Stimulated activated CD4-positive, alpha-beta T cell treated with anti-CD3 and anti-CD28 coated beads, Interleukin-4, amount 100 ng/mL, for 24 hours (primary cell): ENCODE measurements at places on chromosomes 1 and 21.

- no peak for DNase-seq
Observed at GRCh38 chr1:243354511-243355153, 98.8 kb downstream of the SDCCAG8 start.

DNA sequence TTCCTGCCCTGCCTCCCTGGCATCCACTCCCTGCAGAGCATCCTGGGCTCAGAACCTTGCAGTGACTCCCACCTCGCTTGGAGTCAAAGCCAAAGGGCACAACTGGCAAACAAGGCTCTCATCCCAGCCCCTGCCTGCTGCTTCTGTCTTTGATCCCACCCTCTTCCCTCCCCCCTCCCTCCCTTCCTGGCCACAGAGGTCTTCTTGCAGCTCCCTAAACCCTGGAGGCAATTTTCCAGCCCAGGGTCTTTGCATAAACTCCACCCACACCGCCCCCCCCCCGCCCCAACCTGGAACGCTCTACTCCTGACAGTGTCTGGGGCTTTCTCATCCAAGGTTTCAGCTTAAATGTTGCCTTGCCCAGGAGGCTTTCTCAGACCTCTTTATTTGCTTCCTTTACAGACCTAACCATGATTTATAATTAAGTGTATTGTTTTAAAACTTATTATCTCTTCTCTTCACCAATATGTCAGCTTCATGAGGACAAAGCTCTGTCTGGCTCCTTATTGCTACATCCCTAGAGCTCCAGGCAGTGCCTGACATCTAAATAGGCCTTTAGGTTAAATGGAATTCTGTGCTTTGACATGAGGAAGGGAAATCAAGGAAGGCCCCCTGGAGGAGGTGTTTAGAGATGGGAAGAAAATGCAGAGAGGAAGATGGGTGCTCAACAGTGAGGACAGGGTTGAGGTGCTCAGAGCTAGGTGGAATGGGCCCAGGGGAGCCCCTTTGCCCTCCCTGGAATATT lies 37.7 kb upstream of the PADI1 start:
- no peak for DNase-seq

GRCh38 chr1:93620841-93621210 lies 60.8 kb downstream of the BCAR3 start:
- DNase-seq, result no peak

DNA sequence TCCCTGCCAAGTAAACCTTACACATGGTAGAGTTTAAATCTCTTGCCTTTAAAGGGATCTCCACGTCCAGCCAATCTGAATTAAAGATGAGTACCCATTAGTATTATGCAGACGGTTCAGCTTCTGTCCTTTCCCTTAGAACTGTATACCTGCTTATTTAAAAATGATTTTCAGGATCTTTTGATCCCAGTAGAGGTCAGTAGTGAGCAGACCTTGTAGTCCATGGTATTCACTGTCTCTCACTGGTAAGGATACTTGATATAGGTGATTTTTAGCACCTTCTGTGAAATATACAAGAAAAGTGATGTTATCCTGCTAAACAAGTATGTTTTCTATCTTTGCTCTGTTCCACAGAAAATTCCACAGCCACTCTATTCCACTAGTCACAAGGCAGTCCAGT lies 1211.6 kb upstream of the ADGRL4 start:
- DNase-seq, result no peak

DNA sequence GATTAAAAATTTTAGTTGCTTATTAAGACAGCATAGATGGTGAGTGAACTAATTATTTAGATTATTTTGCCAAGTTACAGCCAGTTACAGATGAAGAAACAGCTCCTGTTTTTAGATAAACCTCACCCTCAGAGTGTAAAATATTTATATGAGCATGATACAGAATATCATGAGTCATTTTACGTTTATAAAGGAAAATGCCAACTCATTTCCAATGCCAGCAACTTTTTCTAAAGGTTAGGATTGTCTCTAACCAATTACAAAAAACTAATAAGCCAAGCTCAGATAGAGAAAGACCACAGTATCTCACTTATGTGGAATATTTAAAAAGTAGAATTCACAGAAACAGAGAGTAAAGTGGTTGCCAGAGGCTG lies 590.1 kb downstream of the LTN1 start:
- DNase-seq, result no peak

- peak; percentile 63 for DNase-seq
Observed at GRCh38 chr1:193479187-193479586, 292.8 kb upstream of the B3GALT2 start.

DNA sequence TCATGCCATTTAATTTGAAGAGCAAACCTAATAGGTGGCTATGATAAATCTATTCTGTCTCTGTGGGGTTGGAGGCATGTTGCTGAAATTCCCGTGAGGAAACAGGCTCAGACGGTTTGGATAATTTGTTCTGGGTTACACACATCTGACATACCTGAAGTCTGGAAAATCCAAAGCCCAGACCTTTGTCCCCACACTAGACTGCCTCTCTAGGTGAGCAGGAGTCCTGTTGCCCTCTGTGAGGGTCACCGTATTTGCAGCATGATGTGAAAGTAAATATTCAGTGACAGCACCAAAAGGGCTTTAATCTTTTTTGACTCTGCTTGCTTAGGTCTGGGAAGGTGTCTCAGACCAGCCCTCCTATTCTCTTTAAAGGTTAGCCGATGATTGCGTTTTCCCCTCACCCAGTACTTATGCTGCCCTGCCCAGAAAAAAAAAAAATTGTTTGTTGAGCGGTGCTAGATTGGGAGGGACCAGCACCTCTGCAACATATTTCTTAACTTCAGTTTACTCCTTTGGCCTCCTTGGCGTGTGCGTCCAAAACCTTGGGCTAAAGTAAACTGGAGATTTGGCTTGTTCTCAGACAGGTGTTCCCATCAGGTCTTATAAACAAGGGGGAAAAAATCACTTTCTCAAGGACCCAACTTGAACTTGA lies 67.0 kb downstream of the CACHD1 start:
- no peak for DNase-seq

- no peak for DNase-seq
Observed at GRCh38 chr1:76951153-76951552, 83.9 kb downstream of the ST6GALNAC5 start.

DNA sequence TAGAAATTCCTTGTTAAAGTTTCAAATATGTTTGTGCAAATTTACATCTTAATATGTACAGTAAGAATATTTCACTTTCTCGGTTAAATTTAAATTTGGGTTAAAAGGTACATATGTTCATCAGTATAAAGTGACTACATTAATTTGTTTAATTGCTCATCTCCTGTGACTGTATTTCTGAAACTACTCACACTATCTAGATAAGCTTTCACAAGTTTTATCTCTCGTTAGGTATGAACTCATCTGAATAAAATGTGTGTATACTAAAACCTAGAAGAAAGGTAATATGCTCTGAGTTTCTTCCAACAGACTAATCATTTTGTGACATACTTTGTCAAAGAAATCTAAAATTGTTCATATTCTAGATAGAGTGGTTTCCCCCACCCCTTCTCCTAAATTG lies 150.7 kb downstream of the PATJ start:
- no peak for DNase-seq

- DNase-seq, result no peak
Observed at GRCh38 chr1:229908689-229909088, 158.3 kb upstream of the GALNT2 start.

- DNase-seq, result no peak
Observed at GRCh38 chr1:179938752-179939151, 15.9 kb upstream of the CEP350 start.

GRCh38 chr1:216910081-216910840 lies 187.0 kb upstream of the ESRRG start:
- DNase-seq, result no peak

- DNase-seq, result no peak
Observed at GRCh38 chr1:248155927-248156326, 11.0 kb downstream of the OR2M5 start.

DNA sequence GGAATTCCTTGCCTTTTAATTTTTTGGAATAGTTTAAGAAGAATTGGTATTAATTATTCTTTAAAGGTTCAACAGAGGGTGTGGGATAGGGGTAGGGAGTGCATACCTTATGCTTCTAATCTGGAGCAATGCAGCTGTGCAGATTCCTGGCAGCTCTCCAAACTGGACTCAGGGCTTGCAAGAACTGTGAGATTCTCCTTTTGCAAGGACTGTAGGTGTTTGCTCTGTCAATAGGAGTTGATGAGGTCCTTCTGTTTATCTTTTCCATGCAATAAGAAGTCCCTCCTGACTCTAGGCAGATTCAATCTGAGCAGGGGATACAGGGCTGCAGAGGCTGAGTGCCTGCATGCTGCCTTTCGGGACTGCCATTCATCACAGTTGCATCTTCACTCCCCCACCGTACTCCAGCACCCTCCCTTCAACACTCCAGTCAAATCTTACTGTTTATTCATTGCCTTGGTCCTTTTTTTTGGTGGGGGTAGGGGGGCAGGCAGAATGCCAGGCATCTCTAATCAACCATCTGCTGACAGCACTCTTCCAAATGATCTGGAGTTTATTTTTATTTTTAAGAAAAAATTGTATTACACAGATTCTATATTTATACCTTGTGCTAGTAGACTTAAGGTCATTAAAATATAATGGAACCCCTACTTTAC lies 122.3 kb downstream of the DISC1 start:
- no peak for DNase-seq

DNA sequence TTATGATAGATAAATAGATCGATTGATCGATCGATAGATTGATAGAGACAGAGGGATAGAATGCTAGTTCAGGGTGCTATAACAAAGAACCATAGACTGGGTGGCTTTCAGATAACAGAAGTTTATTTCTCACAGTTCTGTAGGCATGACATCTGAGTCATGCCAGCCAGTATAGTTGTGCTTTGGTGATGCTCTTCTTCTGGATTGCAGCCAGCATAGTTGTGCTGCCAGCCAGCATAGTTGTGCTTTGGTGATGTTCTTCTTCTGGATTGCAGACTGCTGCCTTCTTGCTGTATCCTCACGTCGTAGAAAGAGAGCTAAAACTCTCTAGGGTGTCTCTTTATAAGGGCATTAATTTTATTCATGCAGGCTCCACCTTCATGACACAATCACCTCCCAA lies 860.8 kb downstream of the BRINP3 start:
- no peak for DNase-seq

DNA sequence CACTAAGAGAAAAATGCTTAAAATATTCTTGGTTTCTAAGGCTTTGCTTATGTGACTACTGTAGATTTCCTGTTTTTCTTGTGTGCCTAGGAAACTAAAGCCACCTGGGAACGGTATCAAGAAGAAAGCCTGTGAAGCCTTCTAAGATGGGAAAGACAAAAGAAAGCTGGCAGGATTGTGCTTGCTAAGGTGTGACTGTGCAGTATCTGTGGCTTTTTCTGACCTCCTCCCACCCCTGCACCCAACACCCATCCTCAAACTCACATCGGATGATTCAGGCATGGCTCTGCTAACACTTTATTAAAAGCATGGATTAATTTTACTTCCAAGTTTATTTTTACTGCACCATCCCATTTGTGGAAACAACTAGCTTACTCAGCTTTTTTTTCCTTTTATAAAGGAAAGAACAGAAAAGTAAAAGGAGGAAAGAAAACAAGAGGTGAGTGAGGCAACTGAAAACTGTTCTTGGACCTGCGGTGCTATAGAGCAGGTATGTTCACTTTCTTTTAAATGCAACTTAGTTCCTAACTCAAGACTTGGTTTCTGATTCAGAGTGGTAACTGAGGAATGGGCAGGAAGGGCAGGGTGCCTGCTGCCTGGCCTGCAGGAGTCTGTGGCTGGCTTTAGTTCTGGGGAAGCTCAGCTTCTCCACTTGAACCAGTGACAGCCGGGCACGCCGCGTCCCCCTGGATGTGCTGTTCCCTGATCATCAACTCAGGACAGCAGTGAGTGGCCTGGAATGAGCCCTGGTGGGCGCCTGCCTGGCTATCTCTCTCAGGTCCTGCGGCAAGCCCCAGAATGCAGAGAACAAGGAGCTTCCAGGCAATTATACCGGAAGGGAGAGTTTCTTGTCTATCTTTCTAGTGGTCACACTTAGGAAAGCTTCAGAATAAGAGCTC lies at the start of gene GBP6:
Gene GBP6, plus strand, starts transcription at position 422 of the 899 bp plus-strand sequence. CDS start 4,493 bp downstream, outside the sequence.
- peak; percentile 17 for DNase-seq

DNA sequence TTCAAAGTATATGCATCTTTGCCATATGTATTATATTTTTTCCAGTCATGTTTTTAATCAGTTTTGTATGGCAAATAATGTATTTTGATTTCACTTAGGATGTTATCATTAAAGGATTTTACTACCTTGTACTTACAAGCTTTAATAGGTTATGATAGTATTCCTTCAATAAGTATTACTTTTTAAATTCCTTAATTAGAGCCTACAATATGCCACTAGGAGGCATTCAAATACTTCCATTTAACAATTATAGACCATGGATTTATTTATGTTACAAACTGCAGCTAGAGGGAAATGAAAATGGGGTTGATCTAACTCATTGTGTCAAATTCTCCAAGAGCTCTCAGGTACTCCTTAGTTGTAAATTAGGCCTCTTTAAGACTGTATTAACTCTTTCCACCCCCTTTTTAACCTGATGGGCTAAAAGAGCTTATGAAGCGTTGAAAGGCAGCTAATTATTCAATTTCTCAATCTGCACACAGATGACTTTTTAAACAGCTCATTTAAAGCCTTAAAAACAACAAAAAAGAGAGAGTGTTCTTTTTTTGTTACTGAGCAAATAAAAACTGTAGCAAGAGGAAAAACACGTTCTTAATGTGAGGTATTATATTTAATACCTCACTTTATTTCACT lies 156.2 kb downstream of the DENND1B start:
- no peak for DNase-seq

DNA sequence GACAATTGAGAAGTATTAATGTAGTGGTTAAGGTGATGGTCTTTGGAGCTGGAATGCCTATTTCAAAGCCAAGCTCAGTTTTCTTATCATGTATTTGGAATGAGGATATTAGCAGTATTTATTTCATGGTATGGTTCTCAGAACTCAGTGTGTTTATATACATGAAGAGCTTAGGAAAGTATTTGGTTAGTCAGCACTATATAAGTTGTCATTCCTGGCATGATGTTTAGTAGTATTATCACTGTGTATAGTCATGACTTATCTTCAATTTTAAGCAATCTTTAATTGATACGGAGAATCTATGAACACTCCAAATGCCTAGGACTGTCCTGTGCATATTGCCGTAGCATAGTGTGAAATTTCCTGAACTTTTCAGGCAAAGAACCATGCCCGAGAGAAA lies 501.9 kb upstream of the USP24 start:
- DNase-seq, result no peak

DNA sequence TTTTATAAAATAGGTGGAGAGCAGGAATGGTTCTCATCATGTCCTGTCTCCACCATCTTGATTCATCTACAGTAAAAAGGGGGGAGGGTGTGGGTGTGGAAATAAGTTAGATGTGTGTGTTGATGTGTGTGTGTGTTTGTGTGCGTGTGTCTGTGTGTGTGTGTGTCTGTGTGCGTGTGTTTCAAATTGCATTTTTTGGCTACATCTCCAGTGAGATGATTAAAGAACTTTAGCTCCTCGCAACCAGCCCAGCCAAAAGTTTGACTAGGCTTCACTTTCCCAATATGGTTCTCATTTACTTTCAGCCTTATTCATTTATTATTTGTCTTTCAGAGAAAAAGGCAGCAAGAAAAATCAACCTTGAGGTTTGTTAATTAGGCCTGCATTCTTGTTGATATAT lies 14.7 kb upstream of the HAO2 start:
- DNase-seq, result no peak
